M059J (cell line): ENCODE measurements at places on chromosomes 2 and 18. TPM values are rescaled to one million over a fixed set of nuclear protein-coding genes. Genes with fewer than 3 reads are reported as not detected.

GRCh38 chr2:35978218-35978617, 377.4 kb upstream of the CRIM1 start:
- DNase-seq = no peak

GRCh38 chr2:9748577-9748976, 94.7 kb upstream of the TAF1B start:
- no peak for DNase-seq

GRCh38 chr2:85840091-85840490, 48.7 kb downstream of the ST3GAL5 start:
- no peak for DNase-seq

DNA sequence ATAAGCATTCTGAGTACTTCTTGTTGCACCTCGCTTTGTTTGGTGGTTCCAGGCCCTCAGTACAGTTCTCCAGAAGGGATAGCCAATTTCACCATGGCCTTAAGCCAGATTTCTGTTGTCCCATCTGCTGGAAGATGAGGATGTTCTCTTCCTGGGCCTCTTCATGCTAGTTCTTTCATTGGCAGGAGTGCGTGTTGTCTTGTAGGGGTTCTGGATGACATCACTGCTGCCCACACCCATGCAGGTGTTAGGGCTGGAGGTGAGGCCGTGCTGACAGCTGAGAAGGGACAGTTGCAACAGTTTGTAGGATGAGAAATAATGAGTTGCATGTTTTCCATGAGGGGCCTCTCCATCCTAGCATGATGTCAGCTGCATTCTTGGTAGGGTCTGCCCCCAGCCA, 142.9 kb downstream of the LDLRAD4 start:
- no peak for DNase-seq

GRCh38 chr18:29104227-29104626, 927.3 kb upstream of the CDH2 start:
- DNase-seq = no peak

- peak; percentile 43 for DNase-seq
Measured at GRCh38 chr2:177553176-177553884, 160.8 kb downstream of the AGPS start.

DNA sequence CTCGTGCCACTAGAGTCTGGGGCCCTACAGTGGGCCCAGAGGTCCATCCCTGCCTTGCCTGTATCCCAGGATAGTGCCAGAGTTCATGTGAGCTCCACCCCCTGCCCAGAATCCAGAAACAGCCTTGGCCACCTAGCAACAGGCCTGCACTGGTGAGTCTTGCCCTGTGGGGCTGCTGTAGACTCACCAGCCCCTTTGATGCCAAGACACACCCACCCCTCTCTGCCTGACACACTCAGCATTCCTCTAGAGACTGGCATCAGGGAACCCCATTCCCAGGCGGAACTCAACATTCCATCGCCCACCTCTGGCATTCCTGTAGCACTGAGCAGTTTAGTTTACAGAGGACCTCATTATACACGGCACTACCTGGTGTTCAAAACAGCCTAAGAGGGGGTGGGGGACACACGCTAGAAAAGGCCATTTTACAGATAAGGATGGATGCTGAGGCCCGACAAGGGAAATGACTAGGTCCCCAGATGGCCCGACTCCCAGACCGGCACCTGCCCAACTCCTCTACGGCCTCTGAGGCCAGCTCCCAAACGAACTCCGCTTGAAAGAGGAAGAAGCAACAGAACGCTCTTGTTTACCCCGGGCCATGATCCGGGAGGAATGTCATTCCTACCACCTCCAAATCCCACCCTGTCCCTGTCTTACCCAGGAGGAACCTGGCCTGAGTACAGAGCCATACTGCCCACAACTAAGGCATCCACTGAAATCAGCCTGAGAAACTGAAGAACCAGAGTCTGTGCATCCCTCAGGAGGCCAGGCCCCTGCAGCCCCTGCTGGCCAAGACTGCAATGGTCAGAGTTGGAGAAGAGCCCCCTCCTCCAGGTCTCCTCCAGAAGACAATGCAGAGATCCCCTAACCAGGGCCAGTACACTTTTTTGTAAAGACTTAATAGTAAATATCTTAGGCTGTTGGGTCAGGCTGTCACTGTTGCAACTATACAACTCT, 180.2 kb downstream of the TNS1 start:
- DNase-seq = peak; percentile 41

GRCh38 chr2:223697316-223697891, 95.2 kb upstream of the SCG2 start:
- DNase-seq = no peak

DNA sequence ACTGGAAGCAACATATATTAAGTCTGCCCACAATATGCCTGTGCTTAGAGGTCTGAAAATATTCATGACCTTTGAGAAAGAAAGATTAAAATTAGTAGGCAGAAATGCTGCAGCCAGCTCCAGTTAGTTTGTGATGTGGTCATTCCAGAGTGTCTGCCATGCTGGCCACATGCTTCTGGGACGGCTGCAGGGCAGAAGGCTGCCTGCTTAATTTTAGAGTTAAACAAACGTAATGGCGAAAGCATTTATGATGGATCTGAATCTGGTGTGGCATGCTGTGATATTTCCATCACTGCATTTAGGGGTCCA, 95.4 kb downstream of the FHOD3 start:
- DNase-seq = no peak

- no peak for DNase-seq
Measured at GRCh38 chr2:212941361-212941760, 210.1 kb downstream of the IKZF2 start.

DNA sequence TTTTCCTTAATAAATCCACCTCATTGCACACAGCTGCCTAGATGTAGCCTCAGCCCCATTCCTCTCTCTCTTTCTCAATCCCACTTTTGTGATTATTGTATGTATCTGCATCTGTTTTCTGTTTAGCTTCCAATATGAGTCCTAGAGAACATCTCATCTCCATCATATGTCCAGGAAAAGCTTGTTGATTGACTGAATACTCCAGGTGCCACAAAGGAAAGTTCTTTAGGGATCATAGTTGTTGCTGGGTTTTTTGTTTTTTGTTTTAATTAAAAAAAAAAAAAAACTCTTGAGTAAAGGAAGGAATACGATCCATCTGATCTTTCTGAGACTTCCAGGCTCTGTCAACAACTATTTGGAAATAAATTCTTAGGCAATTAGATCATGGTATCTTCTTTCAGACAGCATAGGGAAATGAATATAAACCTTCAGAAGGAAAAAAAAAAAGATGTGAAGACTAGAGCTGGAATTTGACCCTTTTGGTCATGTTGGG, 42.5 kb downstream of the KIAA2012 start:
- peak; percentile 78 for DNase-seq

The HOXD13 gene
- total RNA-seq = 2.1 and 3.6 TPM in 2 replicates

The UGT1A5 gene
- total RNA-seq = not detected in 2 replicates

The KIAA2012 gene
- not detected in 2 replicates for total RNA-seq

The AGPS gene
- total RNA-seq = 32.2 and 46.7 TPM in 2 replicates

The SPATS2L gene
- total RNA-seq = 180 and 223 TPM in 2 replicates
